ENCODE measurements at places on chromosomes 2 and 18.

GRCh38 chr18:76167410-76167809, 327.6 kb downstream of the ZNF516 start:
- DNase-seq: no peak

- DNase-seq: no peak
Observed at GRCh38 chr18:10895976-10896375, 253.4 kb downstream of the PIEZO2 start.

GRCh38 chr2:136008205-136008865, 22.9 kb upstream of the DARS1 start:
- peak; percentile 60 for DNase-seq

DNA sequence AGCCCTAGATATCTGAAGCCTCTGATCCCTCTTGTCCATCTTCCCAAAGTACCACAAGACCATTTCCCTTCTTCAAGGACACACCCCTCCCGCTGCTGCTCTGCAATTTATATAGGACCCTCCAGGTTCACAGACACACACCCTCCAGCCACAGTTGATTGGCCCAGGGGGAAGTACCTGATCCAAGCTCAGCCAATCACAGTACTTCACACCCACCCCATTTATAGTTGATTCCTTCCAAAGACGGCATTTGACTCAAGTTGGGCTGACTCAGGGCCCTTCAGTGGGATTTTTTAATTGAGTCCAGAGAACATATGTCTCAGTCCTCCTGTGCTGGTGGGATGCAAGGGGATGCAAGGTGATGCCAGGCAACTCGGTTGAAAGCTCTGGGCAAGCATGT, 59.2 kb downstream of the GYPC start:
- DNase-seq: no peak

GRCh38 chr18:59767732-59768131, 70.5 kb upstream of the CCBE1 start:
- DNase-seq: no peak

DNA sequence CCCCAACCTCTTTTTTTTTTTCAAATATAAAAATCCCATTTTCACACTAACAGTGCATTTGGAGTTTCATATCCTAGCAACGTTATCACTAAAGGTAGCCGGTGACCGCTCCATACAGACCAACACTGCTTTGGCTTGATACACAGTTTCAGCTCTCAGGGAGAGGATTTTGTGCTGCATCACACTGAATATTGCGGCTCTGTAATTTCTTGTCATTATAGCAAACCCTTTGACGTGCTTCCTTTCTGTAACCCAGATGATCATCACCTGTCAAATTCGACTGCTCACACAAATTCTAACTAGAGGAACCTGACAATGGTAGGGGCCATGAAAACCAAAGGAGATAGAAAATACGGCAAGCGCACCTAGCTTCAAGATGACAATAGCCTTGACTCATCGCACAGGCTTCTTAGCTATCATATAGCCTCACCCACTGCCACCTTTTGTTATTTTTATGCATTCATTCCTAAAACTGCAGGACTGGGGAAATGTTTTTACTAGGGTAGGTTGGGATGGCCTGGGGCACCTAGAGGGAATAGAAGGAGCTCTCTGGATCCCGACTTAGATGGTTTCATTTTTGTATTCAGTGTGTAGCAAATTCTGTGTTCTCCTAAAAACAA, 582.9 kb upstream of the PIK3C3 start:
- no peak for DNase-seq

- no peak for DNase-seq
Observed at GRCh38 chr18:28357766-28358401, 181.0 kb upstream of the CDH2 start.

DNA sequence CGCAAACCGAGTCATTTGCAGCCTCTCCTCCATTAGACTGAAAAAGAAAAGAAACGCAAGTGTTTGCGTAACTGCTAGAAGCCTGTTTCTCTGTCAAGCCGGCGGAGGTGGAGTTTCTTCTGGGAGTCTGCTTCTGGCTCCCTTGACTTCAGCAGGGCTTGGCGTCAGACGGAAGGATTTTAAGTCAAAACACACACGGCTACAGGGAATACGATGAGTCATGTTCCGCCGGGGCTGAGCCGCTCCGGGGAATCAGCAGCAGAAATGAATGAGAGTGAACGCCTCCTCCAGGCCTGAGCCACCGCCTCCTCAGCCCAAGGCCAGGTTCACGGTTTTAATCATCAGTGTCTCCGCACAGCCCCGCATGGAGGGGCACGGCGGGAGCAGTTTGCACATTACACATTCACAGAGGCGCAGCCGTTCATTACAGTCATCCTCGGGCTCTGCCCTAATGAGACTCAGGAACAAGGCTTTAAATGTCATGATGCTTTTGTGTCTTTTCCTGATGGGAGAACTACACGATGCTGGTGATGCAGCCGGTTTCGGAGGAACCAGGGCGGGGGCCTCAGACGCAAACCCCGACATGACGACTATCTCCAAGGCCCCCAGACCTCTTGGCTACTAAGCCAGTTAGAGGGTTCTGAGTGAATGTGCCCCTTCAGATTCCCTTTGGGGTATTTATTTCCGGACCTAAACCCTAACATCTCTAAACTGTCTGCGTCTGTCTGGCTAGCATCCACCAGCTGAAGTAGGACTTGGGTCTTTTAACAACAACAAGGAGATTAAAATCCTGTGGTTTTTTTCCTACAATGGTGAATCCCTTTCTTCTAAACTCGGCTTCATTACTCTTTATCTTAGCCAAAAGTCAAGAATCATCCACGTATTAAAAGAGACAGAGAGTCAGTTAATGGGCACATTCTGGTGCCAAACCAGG, 11.1 kb upstream of the SCG2 start:
- no peak for DNase-seq

GRCh38 chr18:51765606-51766360, 568.3 kb upstream of the MEX3C start:
- no peak for DNase-seq

- no peak for DNase-seq
Observed at GRCh38 chr2:891734-892133, 58.9 kb upstream of the SNTG2 start.

DNA sequence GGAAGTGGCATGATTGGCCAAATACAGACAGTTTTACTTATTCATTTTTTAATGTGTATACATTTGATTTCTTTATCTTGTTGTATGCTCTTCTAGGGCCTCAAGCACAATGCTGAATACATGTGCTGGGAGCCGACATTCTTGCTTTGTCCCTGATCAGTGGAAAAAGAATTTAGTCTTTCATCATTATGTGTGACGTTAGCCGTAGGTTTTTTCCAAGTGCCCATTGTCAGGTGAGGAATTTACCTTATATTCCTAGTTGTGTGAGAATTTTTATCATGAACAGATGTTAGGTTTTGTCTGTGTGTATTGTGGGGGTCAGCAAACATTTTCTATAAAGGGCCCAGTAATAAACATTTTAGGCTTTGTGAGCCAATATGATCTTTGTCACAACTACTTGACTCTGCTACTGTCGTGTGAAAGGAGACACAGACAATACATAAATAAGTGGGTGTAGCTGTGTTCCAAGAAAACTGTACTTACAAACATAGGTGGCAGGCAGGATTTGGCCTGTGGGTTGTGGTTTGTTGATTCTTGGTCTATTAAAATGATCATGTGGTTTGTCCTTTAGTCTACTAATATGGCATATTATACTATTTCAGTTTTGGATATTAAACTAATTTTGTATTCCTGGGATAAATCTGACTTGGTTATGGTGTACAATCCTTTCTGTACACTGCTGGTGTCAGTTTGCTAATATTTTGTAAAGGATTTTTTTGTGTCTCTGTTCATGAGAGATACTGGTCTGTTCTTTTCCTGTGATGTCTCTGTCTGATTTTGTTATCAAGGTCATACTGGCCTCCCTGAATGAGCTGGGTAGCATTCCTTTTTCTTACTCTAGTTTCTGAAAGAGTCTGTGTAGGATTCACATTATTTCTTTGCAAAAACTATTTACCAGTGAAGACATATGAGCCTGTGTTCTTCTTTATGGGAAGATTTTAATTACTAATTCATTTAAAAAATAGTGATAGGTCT, 132.2 kb upstream of the SMAD7 start:
- no peak for DNase-seq

DNA sequence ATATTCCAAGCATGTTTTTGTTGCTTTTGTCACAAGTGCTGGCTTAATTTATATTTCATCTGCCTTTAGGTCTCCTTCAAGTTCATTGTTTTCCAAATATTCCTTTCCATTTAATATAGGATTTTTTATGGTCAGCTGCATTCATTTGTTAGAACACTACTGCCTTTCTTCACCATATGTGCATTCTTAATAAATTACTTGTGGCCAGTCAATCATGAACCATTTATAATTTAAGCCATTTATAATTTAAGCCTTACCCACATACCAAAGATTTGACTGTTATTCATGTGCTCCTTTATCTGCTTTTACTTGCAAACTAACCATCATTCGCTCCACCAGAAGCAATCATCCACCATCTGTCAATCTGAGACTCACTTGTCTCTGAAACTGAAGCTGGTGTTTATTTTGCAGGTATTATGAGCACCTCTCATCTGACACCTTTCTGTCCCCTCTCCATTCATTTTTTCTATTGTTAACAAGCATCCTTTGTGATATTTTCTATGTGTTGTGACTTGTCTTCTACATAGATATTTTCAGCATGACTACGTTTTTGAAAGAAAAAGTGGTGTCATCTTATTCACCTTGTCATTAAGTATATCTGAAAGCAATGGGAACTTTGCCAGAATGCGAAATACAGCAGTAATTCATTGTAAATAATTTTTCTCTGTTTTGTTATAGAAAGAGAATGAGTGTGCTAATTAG, 786.8 kb downstream of the KCNJ3 start:
- no peak for DNase-seq

- no peak for DNase-seq
Observed at GRCh38 chr2:26432363-26432762, 30.6 kb downstream of the DRC1 start.

- DNase-seq: no peak
Observed at GRCh38 chr2:68857202-68857845, 13.9 kb downstream of the BMP10 start.

DNA sequence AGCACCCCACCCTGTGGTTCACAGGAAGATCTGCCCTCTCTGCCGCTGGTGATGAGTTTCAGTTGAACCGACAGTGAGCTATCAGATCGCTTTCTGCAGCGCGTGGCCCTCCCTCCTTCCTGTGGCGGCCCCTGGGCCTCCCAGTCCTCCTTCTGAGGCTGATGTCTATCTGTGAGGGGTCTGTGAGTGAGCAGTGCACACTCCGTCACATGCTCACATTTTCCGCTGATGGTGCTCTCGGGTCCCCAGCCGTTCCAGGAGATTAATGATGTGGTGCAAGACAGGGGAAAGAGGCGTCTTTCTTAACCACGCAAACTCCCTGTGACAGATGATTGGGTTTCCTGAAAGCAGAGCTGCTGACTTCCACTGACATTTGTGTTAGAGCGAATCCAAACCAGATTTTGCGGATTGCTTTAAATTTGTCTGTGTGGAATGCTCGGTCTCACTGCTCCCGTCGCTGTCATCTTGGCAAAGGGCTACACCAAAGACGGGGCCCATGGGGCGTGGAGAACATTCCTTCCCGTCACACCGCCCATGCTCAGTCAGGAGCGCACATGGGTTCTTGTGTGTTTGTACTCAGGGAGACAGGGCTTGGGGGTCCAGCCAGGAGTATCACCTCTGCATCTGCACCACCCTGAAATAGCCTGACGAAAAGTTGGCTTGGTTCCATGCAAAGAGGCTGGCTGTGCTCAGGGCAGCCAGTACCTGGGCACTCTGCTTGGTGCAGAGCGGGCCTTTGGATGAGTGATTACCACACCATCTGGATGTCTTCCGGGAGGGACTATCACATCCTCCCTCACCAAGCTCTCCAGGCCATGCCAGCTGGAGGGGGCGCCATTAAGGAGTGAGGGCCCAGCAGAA, 154.7 kb upstream of the HS6ST1 start:
- no peak for DNase-seq

DNA sequence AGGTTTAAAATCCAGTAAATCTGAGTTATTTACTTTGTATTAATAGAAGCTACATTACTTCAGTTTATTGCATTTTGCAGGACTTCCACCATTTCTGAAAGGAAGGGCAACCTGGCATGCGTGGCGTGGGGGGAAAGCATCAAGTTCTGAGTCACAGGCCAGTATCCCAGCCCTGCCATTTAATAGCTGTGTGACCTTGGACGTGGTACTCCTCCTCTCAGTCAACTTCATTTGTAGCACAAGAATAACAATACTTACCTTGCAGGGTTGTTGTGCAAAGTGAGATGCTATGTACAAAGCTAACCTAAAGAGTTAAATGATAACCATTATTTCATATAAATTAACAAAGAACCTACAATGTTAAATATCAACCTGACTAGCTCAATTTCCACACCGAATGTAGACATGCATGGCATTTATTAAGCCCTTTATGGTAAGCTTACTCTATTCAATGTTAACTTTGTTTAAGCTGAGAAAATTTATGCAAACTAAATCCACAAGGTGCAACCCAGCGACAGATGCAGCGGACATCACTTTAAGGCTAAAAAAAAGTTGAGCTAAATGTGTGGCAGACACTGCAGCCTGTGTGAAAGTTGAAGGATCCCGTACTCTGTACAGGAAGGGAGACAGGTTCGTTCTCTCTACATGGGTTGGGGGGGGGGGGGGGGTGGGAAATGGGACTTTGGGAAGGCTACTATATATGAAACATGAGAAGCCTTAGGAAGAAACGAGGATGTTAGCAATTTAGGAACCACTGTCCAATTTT, 17.2 kb upstream of the STPG4 start:
- no peak for DNase-seq

DNA sequence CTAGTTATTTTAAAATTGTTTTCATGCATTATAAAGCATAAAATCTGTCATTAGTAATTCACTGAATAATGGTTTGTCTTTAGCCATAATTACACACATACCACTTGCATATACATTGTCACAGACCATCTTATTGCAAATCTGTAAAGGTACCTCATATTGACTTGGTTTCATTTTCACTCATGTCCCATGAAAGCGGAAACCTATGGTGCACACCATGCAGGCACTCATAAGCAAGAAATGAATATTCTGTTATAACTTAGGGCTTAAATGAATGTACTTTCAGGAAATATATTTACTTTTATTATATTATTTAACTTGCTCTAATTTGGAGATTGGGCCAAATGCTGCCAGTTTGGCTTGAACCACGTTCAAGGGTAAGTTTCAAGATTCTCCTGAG, 29.2 kb upstream of the STK17B start:
- DNase-seq: no peak

DNA sequence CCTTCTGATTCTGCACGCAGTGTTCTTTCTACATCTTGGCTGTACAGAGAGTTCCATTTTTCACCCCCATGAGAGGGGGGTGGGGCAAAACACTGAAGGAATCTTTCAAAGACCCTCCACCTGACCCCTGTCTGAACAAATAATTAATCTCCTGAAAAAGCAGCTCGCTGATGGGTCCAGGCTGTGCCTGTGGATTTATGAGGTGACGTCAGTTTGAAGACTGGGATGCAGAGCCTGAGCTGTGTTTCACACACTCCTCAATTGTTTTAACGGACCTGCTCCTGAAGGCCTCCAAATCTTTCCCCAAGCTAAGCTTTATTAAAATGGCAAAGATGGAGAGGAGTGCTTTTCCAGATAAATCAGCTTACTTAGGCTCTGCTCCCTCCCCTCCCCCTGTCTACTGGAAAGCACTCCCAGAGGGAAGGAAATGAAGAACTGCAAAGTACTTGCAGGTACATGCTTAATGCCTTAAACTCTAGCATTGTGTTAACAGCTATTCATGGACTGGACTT, 390.2 kb upstream of the TNP1 start:
- DNase-seq: no peak

GRCh38 chr2:51013079-51013932, 18.6 kb downstream of the NRXN1 start:
- DNase-seq: peak; percentile 77

Measured in left lobe of liver (tissue), 2 donors.